GM20000 (cell line): ENCODE measurements at places on chromosomes 6 and 20.

- DNase-seq = no peak
Observed at GRCh38 chr20:54772893-54773642, 297.7 kb downstream of the DOK5 start.

DNA sequence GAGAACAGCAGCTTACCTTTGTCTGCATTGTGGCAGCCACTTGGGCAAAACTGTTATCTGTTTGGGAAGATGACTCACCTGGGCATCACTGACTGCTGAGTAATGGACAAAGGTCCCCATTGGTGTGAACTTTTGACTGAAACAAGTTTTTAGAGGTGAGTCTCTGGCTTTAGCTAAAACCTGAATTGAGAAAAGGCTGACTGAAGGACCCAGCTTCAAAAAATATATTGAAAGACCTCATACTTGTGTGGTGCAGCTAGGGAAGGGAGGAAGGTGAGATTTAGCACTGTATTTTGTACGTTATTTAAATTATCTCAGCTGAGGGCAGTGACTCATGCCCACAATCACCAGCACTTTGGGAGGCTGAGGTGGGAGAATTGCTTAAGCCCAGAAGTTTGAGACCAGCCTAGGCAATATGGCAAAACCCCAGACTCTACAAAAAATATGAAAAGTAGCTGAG is 4.5 kb upstream of the CITED2 start:
- no peak for DNase-seq

GRCh38 chr6:108541843-108542759 is 18.6 kb upstream of the FOXO3 start:
- DNase-seq = peak; percentile 67

DNA sequence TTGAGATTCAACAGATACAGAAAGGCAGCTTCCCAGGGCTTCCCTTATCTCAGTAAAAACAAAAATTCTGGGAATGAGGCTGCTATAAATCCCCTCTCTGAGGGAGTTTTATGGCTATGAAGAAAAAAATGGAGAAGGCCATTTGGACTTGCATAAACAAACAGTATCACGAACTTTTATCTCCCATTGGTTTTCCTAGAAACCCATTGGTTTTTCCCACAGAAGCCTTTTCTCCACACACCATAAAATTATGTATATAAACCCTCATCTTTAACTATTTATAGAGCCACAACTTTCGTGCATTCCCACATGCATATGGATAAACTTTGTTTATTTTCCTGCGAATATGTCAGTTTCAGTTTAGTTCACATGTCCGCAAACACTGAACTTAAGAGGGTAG is 36.2 kb upstream of the BTBD3 start:
- DNase-seq = no peak

- no peak for DNase-seq
Observed at GRCh38 chr6:44067173-44068139, 59.8 kb downstream of the MRPL14 start.

- DNase-seq = no peak
Observed at GRCh38 chr6:39062014-39062740, 13.6 kb downstream of the GLP1R start.

DNA sequence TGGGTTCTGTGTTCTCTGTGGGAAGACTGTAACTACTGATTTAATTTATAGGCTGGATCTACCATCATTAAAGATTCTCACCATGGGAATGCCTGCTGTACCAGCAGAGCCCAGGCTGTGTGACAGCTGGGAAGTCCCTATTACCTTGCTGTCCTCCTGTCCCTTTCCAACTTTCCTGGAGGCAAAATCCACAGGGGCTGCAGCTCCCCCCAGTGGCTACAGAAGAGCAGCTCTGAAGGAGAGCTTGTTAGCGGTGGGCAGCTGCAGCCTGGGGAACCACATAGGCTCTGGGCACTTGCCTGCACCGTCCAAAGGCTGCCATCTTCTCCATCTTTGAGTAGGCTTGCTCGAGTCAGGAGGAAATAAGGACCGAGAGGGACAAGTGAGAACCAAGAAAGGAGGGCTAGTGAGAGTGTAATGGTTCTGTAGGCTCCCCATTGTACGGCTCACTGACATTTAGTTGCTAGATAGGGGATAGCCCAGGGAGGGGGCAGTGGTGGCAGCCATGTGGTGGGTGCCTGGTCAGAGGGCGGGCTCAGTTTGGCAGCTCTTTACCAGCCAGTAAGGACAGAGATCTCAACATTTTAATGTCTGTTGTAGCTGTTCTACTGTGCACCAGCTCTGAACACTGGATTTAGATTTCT is 155.1 kb upstream of the MLIP start:
- DNase-seq = peak; percentile 38

DNA sequence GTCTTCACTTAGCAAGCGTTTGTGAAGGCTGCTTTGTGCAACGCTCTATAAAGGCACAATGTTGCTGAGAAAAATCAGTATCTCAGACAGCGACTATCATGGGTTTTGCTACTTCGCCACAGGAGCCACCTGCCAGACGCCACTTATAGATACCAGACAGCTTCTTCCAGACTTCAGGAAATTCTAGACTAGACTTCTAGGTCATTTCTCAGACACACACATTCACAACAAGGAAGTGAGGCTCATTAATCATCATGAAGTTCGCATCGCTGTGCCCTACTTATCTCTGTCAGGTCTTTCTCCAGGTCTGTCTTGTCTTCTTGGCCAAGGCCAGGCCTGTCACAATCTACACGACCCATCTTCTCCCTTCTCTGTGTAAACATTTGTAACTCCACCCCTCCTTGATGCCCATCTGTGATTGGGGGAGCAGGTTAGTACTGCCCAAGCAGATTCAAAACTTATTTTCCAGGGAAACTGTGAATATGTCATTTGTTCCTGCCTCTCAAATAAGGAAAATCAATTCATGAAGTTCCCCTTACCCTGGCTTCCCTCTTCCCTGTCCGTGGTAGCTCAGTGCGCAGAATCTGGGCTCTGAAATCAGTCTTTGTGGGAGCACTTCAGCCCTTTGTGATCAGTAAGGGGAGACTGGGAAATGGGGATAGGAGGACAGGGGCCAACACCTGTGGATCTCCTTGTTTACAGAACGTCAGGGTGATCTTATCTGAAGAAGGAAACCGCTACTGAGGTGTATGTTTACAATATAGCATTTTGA is 115.5 kb downstream of the TNFAIP3 start:
- DNase-seq = no peak

GRCh38 chr20:40757087-40757486 is 68.1 kb upstream of the MAFB start:
- no peak for DNase-seq

DNA sequence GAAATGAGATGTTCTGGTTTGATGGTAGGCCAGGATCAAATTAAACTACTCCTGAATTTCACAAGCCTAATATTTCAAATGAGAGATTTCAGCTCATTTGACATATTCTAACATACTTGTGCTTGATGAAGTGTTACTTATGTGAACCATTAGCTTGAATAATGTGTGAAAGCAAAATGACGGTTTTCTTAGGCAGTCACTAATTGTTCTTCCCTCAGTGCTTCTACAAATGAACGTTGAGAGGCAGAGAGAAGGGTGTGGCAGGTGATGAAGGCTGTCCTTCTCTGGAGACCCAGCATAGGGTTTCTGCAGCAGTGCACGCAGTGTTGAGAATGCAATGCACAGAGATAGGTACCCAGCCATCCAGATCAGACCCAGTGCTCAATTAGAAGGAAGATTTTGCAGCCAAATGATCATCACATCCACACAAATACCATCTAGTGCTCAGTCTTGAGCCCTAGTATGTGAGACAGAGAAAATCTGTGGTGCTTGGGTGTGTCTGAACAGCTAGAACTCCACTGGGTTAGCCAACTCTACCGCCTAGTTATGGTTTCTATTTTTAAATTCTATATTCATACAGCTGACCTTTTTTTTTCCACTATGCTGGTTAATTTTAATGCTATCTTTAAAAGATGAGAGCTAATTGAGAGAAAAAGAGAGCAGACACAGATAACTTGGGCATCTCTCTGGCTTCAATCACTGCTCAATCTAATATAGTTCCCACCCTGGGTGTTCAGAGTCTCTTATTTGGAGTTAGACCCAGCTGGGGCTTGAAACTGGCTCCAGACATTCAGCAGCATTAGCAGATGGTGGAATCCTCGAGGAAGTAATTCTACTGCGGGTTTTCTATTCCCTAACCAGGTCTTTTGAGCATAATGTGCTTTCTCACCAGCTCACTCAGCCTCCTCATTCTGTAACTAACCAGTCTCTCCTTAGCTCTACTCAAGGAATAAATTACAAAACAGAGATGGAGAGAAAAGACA is 4.4 kb upstream of the MYLIP start:
- DNase-seq = no peak

DNA sequence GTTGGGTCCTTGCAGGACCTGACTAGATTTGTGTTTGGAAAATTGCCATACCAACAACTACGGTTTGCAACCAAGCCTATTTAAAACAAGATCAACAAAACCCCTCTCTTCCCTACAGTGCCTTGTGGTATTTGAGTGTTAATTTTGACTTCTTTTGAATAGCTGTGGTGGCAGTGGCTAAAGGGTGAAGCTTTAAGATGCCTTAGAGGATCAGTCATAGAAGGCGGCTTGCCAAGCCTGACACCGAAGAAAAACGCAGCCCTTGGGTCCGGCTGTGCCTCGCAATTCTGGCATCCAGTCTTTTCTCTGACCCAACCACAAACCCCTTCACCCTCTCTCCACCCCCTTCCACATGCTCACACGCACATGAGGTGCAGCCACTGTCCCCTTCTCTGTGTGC is 32.6 kb downstream of the BMP6 start:
- no peak for DNase-seq

DNA sequence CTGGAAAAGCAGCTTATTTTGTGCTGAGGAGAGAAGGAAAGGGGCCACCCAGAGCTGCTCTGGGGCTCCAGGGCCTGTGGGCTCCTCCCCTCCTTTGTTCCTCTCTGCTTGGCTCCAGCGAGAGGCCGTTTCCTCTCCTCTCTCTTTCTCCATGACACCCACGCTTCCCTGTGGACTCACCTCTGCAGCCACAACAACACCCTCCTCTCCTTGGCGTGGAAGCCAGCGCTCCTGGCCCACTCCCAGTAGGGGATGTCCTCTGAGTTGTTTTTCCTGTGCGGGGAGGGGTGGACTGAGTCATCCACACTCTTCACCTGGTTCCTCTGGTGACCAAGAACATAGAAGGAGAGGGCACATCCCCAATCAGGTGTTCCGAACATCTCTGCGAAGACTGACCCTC is 4.9 kb upstream of the CDSN start:
- no peak for DNase-seq

- peak; percentile 35 for DNase-seq
Observed at GRCh38 chr6:100467129-100468015, 2.7 kb upstream of the SIM1 start.

GRCh38 chr6:155882527-155883333 is 427.1 kb upstream of the NOX3 start:
- DNase-seq = peak; percentile 19

DNA sequence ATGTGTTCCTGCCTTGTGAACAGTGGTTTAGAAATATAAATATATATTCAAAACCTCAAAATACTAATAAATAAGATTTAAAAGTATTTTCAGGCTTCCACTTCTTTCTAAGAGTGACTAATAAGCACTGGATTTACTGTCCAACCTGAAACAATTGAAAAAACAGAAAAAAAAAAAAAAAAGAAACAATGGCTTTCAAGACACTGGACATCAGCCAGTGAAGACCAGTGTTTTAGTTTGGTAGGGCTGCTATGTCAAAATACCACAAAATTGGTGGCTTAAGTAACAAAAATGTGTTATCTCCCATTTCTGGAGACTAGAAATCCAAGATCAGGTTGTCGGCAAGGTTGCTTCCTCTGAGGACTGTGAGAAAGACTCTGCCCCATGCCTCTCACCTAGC is 101.4 kb upstream of the PDE7B start:
- DNase-seq = no peak

GRCh38 chr20:57567471-57568079 is 6.7 kb downstream of the PCK1 start:
- DNase-seq = no peak

DNA sequence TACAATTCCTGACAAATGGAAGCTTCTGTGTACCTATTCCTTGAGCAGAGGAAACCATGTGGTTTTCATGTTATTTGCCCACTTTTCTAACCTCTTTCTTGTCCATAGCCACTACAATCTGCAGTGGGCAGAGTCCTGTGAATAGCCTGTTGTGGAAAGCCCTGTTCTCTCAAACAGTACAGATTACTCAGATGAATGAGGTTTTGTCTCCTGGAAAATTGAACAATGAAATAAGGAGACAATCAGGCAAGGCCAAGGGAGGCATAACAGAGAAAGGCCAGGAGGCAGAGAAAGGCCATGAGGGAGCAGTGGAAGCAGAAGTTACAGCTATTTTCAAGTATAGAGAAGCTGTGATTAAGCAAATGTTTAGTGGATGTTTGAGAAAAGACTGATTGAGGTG is 189.3 kb downstream of the GRIK2 start:
- DNase-seq = no peak

DNA sequence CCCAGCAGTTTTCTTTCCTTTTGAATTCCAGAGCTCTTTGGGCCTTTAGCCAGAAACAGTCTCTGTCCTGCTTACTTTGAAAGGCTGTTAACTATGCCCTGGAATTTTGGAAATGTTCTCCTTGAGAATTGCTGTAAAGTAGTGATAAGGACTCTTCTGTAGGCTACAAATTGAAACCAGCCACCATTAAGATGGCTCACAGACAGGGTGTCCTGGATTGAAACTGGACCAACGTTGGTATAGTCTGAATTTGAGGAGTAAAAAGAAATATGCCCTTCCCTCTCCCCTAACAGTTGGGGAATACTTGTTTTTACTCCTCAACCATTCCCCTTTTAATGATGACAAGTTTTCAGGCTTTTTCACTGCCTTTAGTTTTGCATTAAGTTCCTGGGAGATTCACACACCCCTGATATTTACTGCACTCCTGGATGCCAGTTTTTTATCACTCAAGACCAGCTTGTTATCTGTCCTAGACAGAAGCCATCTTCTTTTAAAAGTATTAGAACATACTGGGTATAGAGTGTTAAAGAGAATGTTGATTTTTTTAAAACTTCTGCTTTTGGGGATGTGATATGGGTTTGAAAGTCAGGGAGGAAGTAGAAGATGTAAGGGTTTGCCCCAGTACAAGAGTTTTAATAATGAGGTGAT is 21.9 kb downstream of the TOP1 start:
- DNase-seq = no peak

DNA sequence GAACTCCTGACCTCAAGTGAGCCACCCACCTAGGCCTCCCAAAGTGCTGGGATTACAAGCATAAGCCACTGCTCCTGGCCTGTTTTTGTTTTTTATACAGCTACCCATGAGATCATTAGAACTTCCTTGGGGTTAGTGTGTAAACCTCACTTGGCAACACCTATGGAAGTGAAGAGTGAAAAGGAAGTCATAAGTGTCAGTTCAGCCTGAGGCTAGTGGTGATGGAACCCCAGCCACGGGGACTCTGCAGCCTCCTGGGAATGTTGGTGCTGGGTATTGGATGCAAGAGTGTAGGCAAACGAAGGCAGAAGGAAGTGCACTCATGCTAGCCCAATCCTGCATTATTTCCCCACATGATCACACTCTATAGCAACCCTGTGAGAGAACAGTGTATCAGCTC is 33.6 kb upstream of the FUCA2 start:
- DNase-seq = no peak
